Tongue (tissue), 3 donors: ENCODE measurements at places on chromosomes 4 and X. TPM values are rescaled to one million over a fixed set of nuclear protein-coding genes. Genes with fewer than 3 reads are reported as not detected.

The CD38 gene
- total RNA-seq: 4.4 TPM

The PPP1R2C gene
- not detected for total RNA-seq

The SLC9B1 gene
- 2.7 TPM for total RNA-seq

- no peak for DNase-seq
Observed at GRCh38 chr4:27577951-27578350, 717.3 kb downstream of the STIM2 start.

DNA sequence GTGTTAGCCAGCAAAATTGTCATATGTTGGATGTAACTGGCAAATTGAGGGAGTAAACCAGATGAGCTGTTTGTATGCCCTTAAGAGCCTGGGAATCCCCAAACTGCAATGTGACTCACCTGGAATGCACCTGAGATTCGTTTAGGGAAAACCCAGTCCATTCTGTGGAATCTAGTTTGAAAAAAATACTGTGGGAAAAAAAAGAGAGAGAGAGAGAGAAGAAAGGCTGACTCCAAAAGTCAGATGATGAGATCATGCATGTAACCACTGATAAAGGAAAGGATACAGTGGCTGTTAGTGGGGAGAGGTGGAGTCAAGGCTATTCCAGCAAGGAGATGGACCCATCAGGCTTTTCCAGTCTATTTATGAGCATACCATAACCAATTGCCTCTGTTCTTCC, 48.5 kb downstream of the SLC9A7 start:
- DNase-seq: no peak

- no peak for DNase-seq
Observed at GRCh38 chrX:149371986-149372385, 133.1 kb downstream of the IDS start.

GRCh38 chrX:123339221-123339905, 155.3 kb downstream of the GRIA3 start:
- DNase-seq: no peak

DNA sequence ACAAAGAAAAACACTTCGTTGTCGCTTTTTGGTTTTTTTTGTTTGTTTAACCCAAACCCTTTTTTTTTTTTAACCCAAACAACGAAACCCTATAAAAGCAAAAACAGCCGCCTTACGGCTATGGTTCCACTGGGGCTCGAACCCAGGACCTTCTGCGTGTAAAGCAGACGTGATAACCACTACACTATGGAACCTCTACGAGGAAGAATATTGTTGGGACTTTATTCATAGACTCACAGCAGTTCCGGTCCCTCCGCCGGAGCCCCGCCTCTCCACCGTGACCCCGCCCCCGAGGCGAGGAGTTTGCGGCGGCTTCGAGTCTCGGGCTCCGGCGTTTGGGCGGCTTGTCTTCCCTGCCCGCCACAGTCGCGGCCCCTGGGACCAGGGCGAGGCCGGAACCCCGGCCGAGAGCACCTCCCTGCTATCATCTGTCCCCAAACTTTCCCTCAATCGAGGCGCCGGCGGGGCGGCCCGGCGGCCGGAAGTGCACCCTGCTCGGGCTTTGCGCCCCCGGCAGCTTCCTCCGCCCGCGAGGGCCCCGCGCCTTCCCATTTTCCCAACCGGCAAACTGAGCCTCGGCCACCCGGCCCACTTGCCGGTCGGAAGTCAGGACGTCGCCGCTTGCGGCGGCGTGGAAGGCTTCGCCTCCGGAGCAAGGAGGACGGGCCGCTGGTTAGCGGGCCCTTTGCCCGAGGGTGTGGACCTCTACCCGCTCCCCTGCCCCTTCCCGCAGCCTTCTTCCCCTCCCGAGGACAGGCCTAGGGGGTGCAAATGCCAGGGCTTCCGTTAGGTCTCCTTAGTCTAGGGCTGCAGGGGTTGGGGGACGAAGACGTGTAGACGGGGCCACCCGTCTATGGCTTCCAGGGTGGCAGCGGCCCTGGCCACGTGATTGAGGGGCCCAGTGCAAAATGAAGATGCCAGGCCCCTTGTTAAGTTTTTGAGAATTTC, 3.2 kb upstream of the RS1 start:
- peak; percentile 92 for DNase-seq

GRCh38 chr4:78242071-78242470, 184.9 kb downstream of the FRAS1 start:
- no peak for DNase-seq

DNA sequence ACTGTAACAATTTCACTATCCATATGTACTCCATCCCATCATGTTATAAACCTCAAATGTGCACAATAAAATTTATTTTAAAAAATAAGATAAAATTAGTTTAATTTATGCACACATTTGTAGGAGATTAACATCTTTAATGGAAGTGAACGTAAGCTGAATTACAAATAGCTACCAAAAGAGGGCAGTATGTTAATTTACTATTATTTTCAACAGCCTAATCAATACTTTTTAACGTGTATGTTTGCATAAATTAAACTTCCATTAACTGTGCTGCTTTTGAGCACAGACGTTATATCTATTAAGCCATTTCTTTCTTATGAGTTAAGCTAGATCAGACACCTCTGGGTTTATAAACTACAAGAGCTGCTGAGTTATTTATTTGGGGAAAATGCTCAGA, 56.5 kb upstream of the PHKA2 start:
- peak; percentile 0 for DNase-seq
